ENCODE measurements at places on chromosomes 11 and 22.

DNA sequence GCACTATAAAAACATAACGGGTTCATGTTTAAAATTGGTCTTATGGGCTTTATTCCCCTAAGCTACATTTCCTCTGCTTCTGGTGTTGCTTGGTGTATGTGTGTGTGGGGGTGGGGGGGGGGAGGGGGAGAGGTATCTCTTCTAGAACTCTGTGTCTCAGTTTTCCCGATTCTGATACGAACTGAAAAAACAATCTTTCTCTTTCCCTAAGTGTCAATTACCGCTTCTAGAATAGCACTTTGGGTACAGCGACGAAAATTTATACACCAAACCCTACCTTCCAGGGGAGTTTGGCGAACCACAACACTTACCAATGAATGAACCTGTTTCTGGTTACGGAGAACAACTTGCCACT, 636 bp downstream of the NUP160 start:
- no peak for DNase-seq

DNA sequence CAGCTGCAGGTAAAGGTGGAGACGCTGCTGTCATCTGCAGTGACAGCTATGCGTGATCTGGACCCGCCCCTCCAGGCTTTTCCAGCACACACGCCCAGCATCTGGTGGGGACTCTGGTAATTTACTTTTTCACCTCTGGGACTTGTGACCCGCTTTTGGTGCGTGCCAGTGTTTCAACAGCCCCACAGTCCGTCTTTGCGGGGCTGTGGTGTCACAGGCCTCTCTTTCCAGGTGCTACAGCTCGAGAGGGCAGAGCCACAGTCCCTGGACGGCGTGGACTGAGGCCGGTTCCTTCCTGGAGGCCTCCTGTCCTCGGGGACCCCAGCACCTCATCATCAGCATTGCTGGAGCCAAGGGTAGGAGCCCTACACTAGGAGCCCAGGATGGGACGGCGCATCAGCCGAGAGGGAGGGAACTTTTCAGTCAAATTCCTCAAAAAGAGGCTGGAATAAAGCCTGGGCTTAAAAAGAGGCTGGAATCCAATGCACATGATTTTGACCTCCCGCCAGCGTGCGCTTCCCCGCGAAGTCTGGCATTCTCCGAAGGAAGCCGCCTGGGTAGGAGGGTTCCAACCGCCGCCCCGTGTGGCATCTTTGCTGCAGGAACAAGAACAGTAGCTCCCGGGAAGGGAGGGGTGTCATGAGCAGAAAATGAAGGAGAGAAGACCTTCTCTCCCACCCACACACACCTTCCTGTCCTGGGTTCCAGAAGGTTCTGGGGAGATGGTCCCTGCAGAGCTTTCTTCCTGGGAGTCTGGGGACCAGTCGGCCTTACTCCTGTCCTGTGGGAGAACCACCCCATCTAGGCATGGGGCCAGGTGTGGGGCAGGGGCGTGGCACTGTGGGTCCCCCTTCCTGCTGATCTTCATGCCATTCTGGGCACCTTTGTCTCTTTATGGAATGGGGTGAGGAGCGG, 25.7 kb upstream of the KRTAP5-7 start:
- no peak for DNase-seq

- DNase-seq: no peak
Measured at GRCh38 chr11:11857769-11858168, 16.0 kb downstream of the USP47 start.

GRCh38 chr11:117820516-117820915, 4.0 kb downstream of the FXYD2 start:
- DNase-seq: no peak

- DNase-seq: no peak
Measured at GRCh38 chr11:1230121-1230455, 7.2 kb downstream of the MUC5B start.

GRCh38 chr22:45548991-45549761, 46.5 kb downstream of the FBLN1 start:
- DNase-seq: no peak

GRCh38 chr11:122020902-122021301, 95.1 kb downstream of the BLID start:
- no peak for DNase-seq

DNA sequence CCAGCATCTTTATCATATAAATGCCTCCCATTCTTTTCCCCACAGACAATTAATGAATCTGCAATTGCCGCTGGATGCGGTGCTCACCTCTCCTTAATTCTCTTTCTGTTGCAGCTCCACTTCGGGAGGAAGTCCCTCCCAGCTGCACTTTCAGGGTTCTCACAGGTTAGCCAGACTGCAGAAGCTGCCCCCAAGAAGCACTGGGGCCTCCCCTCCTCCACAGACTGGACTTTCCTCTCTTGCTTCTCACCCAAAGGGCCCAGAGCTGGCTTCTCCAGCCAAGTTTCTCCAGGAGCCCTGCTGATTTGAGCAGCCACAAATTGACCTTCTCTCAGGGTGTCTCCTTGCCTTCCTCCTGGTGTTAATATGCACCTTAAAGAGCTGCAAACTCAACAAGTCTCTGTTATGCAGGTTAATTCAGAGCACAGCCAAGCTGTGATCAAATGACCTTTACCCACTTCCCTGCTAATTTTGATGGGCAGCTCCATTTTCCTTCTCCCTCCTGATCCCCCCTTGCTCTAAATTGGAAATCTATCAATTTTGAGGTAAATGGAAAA, 298.9 kb downstream of the BUD13 start:
- no peak for DNase-seq

DNA sequence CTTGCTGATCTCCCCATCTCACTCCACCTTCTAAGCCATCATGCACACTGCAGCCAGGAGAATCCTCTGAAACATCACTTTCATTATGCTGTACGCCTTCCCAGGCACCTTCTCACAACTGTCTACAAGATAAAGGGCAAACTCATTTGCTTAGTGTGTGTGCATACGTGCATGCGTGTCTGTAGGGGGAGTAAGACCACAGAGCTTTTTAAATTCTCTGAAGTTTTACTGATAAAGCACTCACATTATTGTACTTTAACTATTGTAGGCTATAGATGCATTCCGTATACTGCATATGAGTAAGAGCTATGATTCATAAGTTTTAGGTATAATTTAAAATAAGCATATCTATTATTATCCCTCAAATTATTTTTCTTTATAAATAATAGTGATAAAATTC, 15.3 kb upstream of the ANKK1 start:
- no peak for DNase-seq

- no peak for DNase-seq
Measured at GRCh38 chr11:27329867-27330632, 33.0 kb downstream of the CCDC34 start.

- DNase-seq: no peak
Measured at GRCh38 chr11:134634897-134635831, 223.1 kb upstream of the B3GAT1 start.

GRCh38 chr22:26701323-26701722, 43.9 kb downstream of the MIAT start:
- no peak for DNase-seq

- DNase-seq: no peak
Measured at GRCh38 chr11:61075891-61076290, 26.4 kb upstream of the CD5 start.

DNA sequence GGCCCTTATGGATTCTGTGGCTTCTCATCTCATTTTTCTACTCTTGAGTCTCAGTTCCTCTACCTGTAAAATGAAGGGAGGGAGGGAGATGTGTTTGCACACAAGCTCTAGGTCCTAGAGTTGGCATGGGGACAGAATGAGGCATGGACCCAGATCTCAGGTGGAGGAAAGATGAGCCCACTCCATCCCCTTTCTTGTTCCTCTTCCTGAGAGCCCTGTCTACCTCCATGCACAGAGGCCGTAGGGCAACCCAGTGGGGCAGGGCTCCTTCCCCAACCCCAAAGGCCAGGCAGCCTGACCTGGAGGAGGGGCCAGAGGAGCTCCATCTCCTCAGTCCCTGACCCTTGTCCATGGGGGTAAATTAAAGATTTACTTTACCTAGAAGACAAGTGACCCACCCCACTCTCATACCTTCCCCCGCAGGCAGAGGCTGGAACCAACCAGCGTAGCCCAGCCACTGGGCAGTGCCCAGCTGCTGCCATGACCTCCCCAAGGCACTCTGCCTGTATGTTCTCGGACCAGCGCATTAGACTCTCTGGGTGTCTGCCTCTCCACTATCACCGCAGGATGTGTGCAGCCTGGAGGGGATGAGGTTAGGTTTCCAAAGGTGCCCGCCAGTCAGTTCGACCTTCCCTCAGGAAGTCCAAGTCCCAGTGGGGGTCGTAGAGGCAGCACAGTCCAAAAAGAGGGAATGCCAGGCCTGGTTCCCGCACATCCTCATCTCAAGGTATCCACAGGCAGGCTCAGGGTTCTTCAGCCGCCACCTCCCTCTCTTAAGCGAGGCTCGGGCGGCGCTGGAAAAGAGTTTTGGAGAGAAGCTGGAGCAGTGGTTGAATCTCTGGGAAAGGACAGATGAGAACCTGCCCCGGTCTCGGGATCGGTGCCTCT, 3.0 kb downstream of the SMTN start:
- DNase-seq: no peak

GRCh38 chr11:110079726-110080125, 13.5 kb upstream of the ZC3H12C start:
- no peak for DNase-seq

DNA sequence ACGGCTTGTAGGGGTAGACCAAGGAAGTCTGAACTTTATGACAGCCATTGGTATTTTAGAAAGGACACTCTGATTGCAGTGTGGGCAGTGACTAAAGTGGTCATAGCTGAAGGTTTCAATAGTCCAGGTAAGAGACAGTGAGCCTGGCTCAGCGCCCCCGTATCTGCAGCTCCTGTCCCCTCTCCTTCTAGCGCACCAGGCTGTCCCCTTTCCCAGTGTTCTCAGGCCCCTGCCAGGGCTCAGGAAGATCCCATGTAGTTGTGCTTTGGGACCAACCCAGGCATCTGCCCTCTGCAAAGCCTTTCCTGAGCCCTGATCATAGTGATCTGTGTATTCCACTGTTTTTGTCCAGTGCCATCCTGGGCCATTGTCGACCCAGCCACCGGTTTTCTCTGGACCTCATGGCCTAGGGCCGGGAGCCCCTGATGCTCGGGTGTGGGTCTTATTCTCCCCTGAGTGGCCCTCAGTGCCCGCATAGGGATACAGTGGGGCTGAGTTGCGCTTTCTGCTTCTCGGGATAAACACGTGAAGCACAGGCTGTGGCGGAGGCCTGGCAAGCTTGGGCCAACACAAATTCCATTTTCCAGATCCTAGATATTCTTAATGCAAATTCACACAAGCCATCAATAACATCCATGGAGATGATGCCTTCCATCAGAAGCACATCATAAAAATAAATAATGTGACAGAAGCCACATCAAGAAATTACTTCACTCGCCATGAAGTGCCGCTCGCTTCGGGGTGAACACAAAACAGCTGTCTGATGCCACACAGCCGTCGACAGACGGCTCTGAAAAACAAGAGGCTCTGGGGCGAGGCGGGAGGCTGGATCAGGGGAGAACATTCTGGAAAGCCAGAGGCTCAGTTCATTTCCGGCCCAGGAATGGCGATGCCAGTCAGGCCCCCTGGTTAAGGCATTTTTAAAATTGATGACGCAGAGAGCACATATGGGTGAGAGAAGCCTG, 805.0 kb downstream of the TBC1D22A start:
- no peak for DNase-seq

DNA sequence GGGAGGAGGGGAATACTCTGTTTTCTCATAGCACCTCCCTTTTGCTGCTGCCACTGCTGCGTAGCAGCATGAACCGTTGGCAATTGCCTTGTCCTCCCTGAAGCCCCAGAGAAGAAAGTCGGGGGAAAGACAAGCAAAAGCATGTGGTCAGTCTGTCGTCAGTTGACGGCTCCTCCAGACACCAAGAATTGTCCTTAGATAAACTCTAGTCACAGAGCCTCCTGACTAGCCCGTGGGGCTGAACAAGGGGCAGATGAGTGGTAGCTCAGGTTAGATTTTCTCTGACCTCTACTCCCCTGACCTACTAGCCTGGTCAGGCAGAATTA, 126.4 kb upstream of the HSD17B12 start:
- DNase-seq: no peak

Measured in stimulated activated CD8-positive, alpha-beta memory T cell treated with anti-CD3 and anti-CD28 coated beads, Interleukin-4, amount 100 ng/mL, for 4 hours (primary cell).